ENCODE measurements at places on chromosomes 12 and 14.

DNA sequence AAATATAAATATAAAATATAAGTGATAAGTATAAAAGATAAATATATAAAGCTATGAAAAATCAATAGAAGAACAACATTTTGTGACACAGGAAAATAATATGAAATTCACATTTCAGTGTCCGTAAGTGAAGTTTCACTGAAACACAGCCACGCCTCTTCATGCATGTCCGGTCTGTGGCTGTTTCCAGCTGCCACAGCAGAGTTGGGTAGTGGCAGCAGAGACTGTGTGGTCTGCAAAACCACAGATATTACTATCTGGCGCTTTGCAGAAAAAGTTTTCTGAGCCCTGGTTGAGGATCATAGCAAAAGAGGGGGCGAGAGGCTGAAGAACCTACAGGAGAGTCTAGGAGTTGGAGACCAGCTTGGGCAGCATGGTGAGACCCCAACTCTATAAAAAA lies 780 bp downstream of the SERPINA4 start:
- no peak for DNase-seq

DNA sequence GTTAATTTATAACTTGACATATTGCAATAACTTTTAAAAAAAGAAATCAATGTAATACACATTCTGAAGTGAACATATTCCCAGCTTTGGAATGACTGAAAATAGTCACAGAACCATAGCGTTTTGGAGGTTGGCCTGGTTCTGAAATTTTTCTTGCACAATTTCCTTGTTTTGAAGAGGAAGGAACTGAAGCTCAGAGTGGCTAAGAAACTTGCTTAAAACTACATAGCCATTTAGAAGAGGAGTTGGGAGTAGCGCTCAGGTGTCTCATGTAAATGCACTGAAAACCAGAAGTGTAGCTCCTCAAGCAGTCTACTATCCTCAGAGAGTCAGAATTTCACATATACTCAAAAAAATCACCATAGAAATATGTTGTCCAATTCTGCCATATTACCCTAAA lies 41.2 kb downstream of the SLC38A1 start:
- no peak for DNase-seq

GRCh38 chr12:63814146-63814772 lies 30.2 kb upstream of the SRGAP1 start:
- DNase-seq = no peak

- peak; percentile 20 for DNase-seq
These were observed 105.0 kb downstream of the PPP2R5E start for GRCh38 chr14:63438065-63438757.

DNA sequence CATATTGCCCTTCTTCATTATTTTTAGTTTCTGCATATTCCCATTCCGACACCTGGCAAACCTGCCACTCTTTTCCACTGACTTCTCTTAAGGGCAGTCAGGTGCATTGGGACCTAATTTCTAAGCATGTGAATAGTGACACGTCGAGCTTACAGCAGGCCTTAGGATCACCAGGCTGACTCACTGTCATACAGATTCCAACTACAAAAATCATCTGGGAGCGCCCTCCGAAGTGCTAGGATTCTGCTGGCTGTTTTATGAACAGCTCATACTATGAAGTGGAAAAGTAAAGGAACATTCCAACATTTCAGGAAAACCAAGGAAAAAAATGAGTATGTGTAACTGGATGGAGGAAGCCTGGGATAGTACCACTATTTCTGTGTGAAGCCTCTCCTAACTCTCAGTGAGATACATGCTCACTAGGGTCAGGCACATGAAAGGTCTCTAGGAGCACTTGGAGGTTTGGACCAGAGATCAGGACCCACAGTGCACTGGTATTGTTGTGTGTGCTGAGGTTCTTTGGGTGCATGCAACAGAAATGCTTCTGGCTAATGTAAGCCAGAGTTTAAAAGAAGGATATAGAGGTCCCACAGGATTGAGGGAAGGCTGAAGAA lies 257.4 kb downstream of the ZFP36L1 start:
- DNase-seq = no peak

- no peak for DNase-seq
These were observed 68.7 kb downstream of the STON2 start for GRCh38 chr14:81331229-81332021.

DNA sequence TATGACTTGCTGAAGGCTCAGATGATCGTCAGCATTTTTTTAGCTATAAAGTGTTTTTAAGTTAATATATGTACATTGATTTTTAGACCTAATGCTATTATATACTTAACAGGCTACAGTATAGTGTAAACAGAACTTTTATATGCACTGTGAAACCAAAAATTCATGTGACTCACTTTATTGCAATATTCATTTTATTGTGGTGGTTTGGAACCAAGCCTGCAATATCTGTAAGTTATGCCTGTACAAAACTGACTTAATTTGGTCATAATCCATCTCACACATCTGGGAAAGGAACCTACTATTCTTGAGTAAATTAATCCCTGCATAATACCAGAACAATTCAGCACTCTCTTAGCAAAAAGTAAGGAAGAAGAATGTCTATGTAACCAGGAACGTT lies 390.7 kb downstream of the SYT1 start:
- DNase-seq = no peak

DNA sequence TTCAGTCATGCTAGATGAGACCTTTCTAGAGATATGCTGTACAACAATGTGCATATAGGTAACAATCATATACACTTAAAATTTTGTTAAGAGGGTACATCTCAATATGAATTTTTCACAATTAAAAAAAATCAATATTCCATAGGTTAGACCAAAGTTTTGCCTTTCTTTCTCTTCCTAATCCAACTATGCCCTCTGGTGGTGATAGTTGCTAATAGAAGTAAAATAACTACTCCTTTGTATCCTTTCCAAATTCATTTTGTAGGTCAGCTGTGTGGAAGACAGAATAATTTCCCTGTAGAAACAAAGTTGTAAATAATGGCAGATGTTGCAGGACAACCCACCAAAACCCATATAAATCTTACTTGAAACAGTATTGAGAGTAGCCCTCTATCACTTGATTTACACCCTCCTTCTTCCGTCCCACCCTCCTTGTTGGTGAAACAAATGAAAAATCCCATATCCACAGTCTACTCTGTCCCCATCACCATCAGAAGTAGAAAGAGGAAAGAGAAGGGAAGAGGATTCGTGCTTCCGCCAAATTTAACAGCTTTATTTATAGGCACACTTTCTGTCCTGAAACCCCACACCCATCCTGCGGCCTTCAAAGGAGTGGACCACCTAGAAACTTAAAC lies 34.2 kb upstream of the KICS2 start:
- DNase-seq = no peak

DNA sequence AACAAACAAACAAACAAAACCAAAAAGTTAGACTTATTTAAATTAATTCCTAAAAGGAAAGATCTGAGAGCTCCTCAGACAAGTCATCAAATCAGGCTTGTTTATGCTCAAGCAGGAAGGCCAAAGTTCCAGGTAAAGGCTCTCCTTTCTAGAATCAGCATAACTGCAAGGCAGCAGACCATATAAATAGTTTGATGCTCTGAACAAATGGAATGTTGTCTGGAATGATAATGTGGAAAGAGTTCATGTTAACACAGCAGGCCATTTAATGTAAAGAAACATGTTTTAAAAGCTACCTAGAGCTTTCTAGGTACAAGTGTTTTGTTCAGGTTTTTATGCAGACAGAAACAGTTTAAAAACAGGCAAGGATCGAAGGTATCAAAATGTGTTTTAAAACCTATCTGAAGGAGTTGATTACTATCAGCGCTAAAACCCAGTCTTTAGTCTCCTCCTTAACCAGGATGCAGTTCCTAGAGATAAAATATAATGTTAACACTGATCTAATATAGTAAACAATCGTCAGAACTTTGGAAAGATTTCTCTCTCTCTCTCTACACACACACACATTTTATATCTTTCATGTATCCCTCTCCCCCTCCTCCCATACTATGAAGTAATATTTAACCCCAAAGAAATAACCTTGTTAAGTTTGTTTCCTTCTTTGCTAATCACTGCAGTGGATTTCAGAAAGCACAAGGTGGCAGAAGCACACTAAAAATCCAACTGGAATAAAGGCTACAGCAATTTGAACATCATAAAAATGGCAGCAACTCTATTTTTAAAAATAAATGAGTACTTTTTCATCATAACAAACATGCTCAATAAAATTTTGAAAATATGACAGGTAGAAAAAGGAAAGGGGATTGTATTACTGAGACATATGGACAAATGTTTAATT lies 135.5 kb downstream of the PAWR start:
- no peak for DNase-seq

DNA sequence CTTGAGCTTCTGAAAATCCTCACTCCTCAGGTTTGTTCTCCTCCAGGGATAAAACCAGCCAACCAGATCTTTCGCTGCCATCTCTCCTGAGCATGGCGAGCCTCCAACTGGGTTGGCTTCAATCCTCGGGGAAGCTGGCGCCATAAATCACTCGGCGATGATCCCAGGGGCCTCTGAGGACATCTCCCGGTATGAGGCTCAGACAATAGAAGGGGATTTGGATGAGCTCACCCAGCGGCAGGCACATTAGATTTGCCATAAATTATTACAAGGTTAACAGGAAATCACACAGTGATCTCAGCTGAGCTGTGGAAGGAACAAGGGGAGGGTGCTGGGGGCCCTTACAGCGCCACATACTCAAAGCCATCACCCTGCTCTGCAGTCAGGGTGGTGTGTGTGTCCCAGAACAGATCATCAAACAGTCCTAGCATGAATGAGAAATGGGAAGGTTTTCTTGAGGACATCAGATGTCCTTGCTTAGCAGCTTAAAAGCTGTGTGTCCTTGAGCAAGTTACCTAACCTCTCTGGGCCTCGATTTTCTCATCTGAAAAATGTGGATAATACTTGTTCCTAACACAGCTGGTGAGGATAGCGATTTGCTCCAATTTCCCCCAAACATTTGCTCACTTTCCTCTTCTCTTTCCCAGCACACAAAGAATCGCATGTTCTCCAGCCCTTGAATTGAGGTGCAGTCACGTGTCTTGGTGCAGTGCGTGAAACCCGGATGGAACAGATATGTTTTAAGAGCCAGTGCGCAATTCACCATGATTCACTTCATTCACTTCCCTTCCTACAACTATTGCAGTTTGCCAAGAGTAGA lies 142.8 kb downstream of the SCARB1 start:
- no peak for DNase-seq
